ENCODE measurements at places on chromosomes 12 and 14.

- no peak for DNase-seq
Observed at GRCh38 chr12:67590149-67590790, 58.3 kb upstream of the DYRK2 start.

GRCh38 chr14:51277753-51278415, 37.8 kb downstream of the TMX1 start:
- DNase-seq = no peak

DNA sequence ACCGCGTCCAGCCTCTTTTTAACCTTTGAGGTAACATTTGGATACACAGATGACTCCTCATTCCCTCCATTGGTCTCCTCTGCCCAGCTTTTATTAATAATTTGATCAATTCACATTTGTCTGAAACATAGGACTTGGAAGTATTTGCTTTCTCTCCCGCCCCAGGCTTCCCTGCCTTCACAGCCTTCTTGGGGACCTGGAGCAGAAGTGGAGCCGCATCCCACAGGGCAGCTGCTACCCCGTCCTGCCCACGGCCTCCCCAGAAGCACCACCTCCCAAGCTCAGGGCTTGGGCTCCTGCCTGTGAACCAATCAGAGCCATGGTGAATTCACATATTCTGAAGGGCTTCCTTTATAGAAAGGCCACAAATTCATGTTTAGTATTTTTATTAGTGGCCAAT, 97.6 kb downstream of the PIWIL1 start:
- no peak for DNase-seq

DNA sequence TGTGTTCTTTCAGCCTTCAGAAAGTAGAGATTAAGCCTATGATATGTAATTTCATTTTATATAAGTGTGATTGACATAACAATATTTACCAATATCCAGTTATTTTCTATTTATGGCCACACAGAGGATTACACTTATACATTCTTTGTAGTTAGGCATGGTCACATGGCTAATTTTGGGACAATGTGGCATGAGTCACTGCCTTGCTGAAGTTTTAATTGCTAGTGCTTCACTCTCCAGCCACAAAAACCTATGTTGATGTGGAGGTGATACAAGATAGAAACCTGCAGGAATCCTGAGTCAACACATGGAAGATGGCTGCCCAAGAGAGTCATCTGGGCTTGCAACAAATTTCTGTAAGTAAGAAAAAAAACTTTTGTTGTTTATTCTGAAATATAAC, 17.0 kb downstream of the CLEC14A start:
- DNase-seq = no peak

DNA sequence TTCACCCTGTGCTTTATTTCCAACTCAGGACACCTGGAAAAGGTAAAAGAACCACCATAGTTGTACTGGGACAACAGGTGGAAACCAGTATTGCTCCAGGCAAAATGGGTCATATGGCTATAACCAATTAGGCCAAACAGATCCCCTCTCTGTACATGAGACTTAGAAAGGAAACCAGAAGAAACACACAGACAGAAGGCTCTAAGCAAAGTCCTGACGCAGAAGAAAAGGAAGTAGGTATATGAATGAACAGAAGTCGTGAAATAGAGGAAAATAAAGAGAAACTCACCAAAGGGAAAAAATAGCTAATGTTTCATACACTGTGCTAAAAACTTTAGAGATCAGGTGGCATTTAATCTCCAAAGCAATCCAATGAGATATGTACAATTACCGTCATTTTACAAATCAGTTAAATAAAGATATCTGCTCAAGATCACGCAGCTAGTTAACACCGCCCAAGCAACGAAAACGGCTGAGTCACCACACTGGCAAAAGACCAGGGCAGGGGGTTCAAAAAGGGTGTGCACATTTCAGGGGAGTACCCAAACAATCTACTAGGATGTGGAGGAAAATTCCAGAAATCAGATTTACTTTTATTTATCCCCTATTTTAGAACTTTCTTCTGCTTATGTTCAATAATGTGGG, 82.3 kb downstream of the ITPR2 start:
- no peak for DNase-seq

DNA sequence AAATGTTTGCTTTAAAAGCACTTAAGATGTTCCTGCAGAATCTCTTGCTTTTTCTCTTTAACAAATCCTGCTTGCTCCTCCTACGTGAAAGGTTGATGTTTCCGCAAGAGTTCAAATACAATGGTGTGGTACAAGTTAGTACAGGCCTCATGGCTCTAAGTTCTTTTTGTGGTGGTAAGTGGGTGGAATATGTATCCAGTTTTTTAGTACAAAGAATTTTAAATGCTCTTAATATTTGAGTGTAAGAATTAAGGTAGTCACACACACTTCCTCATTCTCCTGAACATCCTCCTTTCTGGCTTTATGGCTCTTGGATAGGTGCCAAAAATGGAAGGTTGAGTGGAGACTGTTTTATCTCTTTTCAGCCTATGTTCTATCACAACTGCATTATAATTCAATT, 1.8 kb downstream of the OTOGL start:
- no peak for DNase-seq

- no peak for DNase-seq
Observed at GRCh38 chr14:60212503-60213371, 36.3 kb upstream of the PPM1A start.

Measured in activated gamma-delta T cell treated with anti-CD3 and anti-CD28 coated beads, Interleukin-2, amount 50 U/mL, for 16 hours (primary cell).